Inflammatory macrophage treated with lipopolysaccharide for 1 hour (primary cell): ENCODE measurements at places on chromosomes 11 and 22.

DNA sequence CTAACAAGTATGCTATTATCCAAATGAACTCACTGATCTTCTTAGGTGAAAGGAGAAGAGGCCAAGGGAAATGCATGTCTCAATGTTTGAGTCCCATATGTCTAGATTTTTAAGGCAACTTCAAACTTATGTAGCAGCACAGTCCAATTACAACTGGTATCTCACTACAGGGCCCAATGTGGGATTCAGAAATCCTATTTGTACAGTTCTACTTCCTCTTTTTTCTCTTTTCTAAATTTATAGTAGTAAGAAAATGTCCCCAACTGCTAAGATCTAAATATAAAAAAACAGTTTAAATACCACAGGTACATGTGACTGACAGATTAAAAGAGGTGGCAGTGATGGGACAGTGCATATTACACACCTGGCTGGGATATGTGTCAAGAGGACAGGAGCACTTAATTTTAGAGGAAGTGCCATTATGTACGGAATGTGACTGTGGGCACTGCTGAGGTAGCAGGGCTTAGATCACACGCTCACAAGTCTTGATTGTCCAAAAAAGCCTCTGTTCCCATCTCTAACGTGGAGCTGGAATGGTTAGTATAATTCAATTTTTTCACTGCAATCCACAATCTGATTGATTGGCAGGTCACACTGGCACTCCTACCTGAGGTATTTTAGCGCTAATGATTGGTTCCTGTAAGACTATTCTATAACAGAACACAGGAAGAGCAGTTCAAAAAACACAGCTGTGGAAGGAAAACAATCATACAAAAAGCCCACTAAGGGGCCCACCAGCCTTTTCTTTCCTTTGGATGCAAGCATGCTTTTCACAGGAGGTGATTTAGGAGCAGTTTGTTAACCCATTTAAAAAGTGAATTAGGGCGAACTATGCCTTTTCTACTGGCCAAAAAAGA lies 34.6 kb downstream of the APOL5 start:
- no peak for DNase-seq

DNA sequence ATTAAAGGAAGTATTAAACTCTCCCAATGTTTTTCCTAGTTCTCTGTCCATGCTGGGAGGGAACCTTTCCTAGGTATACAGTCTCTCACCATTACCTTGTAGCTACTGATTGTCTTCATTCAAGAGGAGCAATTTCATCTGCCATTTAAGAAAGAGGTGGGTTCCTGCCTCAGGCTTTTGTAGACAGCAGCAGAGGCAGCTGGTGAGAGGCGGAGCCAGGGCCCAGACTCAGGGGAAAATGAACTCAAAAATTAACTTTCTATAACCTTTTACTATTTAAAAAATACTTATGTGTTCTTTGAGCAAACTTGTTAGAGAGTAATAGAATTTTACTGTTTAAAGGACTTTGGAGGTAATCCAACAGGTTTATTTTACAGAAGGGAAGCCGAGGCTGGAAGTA lies 133.0 kb downstream of the SNX19 start:
- no peak for DNase-seq

GRCh38 chr11:133331031-133331430 lies 201.3 kb downstream of the OPCML start:
- DNase-seq, result no peak

GRCh38 chr11:82174610-82175009 lies 559.1 kb downstream of the FAM181B start:
- DNase-seq, result no peak

DNA sequence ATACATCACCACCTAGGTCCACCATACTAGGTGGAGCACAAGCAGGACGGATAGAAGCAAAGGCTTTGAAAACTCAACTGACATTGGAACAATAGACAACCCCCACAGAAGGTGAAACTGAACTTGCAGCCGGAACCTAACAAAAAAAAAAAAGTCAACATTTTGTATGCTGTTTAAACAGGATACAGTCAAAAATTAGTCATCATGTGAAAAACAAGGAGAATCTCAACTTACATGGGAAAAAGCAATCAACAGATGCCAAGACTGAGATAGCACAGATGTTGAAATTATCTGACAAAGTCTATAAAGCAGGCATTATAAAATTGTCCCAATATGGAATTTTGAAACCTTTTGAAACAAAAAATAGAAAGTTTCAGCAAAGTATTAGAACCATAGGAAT lies 123.8 kb downstream of the RAB38 start:
- DNase-seq, result no peak

- DNase-seq, result no peak
Measured at GRCh38 chr11:114986365-114986764, 308.0 kb downstream of the NXPE2 start.

DNA sequence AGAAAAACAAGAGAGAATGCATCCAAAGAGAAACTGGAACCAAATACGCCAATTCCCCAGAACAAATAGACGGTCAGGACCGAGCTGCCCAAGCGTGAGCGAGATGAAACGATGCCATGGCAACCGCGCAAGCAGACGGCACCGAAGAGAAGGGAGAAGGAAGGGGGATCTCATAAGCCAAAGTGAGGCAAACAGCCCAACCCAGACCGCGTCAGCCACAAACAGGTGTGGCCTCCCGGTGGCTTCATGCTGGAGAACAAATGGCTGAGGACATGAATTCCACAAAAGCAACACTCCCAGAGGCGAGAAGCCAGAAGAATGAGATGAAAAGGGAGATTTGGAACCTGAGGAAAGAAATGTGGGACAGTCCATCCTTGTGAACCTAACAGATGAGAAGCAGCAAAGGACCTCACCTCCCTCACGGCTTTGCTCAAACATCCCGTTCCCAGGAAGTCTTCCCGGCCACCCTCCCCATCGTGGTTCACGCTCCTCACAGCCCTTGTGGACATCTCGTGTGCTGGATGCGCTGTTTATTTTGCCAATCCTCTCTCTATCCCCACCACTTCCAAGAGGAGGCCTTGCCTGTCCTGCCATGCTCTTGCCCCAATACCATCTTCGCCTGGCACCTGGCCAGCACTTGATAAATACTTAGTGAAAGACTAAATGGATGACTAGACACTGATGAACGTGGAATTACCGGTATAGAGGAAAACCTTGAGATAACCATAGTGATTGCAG lies 89.1 kb upstream of the RTL6 start:
- no peak for DNase-seq

GRCh38 chr22:38766076-38766777 lies 10.4 kb upstream of the SUN2 start:
- DNase-seq, result peak; percentile 35

DNA sequence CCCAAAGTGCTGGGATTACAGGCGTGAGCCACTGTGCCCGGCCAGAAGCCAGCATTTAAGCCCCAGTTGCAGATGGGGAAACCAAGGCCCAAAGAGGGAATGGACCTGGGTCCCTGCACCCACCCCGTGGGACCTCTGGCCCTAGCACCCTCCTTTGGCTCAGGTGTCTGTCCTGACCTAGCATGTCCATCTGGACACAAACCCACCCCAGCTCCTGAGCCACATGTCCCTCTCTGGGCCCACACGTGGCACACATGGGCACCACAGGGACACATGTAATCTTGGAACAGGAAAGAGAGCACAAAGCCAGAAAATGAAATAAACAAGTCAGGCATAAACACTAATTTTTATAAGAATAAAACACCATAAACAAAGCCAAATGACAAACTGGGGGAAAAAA lies 9.6 kb downstream of the GGT5 start:
- no peak for DNase-seq

DNA sequence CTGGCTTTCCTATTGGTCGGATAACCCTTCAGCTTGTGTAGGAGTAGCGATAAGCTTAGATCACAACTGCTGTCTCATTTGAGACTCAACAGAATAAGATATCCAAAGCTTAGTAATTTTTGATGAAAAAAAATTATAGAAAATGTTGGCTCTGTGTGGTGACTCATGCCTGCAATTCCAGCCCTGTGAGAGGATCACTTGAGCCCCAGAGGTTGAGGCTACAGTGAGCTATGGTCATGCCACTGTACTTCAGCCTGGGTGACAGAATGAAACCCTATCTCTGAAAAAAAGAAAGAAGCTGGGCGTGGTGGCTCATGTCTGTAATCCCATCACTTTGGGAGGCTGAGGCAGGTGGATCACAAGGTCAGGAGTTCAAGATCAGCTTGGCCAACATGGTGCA lies 55.6 kb upstream of the RRM1 start:
- DNase-seq, result no peak

DNA sequence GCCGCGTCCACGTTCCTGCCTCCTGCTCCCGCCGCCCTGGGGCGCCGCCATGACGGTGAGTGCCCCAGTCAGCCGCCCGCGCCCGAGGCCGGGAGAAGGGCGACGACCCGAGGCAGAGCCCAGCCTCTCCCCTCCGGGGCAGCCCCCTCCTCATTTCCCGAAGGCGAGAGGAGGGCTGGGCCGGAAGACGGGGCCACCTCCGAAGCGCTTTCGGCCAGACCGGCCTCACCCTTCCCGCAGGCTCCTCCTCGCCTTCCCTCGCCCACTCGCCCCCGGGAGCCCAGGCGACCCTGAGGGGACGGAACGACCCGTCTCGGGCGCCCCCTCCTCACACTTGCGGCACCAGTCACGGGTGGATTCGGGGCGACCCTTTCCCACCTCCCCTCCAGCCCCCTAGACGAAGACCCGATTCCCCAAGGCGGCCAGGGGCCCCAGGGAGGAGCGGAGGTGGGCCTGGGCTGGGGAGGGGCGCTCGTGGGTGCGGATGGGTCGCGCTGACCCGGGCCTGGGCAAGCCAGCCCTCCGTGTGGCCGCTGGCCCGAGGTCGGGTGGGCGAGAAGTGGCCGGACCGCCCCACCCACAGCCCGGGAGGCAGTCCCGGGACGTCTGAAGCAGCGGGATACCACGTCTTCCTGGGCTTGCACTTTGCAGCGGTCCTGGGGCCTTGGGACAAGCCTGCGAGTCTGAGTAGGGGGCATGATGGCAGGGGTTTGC lies 49.7 kb downstream of the TRIOBP start:
- no peak for DNase-seq

GRCh38 chr11:36243641-36244040 lies 45.6 kb downstream of the COMMD9 start:
- no peak for DNase-seq

DNA sequence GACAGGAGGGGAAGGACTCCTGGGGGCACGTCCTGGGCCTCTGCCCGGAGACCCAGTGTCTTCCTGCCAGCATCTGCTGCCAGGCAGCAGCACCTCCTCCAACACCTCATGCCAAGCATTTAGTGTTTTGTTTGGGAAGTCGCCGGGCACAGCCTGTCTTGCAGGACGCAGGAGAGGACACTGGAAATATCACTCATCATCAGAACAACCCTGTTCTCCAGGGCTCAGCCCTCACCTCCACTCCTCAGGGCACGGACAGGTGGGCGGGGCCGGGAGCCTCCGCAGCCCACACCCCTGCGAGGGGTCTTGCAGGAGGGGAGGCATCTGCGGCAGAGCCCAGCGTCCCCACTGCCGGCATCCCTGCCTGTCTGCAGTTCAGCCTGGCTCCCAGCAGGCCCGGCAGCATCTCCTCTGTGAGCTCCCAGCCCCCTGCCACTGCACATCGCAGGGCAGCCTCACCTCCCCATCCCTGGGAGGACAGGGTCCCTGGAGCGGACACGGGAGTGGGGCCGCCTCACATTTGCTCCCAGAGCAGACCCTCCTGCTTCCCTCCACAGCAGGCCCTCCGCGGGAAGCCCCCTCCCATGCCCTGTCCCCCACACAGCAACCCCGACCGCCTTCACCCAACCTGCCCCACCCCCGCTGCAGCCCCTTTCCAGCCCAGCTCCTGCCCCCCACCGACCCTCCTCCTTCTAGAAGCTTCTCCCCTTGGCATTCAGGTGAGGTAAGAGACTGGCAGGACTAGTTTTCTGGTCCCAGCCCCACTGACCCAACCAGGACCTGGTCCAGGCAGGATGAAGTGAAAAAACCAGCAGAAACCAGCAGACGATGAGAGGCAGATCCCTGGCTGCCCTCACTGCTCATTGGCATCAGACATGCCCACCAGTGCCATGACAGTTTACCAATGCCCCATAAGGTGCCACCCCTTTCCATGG lies 72.7 kb downstream of the BRD1 start:
- no peak for DNase-seq
